ENCODE measurements at places on chromosomes 6 and 20. TPM values are rescaled to one million over a fixed set of nuclear protein-coding genes. Genes with fewer than 3 reads are reported as not detected.
A peak's percentile ranks its signal among the peaks of the same experiment; 100 is the strongest.

GRCh38 chr6:112251171-112251875 lies 3.0 kb downstream of the LAMA4 start:
- H3K27ac ChIP-seq = peak overlapping the region; percentile 44
- peak; percentile 79 for DNase-seq
- no peaks in the 10 kb centered on the region for H3K27me3 ChIP-seq
- H3K4me1 ChIP-seq = peaks cover 9% of the 10 kb centered on the region
- peaks cover 7% of the 10 kb centered on the region for H3K36me3 ChIP-seq
- peak overlapping the region; percentile 89 for H3K4me3 ChIP-seq

DNA sequence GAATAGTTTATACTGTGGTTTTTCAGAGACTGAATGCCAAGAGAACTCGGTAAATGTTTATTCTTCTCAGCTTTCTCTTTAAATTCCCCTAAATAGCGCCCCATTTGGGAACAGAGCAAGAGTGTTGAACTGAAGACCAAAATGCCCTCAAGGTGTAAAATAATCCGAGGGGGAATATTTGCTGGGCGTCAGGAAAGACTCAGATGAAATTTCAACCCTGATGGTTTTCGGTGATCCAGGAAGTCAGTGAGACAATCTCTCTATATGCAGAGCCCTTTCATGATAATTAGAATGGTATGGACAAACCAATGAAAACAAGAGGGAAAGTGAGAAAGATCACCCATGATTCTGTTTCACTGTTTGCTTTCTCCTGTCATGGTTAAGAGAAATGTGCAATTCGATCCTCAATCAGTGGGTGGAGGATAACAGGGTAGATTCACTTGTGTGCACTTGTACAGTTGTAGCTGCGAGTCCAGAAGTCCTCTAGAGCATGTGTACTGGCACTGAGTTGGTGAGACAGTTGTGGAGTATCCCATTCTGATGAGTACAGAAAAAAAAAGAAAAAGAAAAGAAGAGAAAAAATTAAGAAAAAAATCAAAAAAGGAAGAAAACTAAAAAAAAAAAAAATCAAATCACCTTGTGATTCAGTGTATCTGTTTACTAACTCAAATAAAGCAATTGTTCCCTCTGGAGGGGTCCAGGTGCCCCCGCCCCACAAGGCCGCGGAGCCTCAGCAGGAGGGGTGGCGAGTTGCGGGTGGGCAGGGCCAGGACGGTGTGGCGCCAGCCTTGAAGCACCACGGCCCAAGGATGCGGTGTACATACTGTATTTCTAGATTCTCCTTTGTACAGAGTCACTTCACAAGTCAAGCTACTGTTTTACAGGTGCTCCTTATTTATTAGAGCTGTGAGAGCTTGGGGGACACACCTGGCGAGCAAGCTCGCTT lies 164.9 kb downstream of the SCML4 start:
- H3K27me3 ChIP-seq = no peaks in the 10 kb centered on the region
- DNase-seq = peak; percentile 69
- H3K4me1 ChIP-seq = peaks cover 27% of the 10 kb centered on the region
- H3K36me3 ChIP-seq = no peaks in the 10 kb centered on the region

DNA sequence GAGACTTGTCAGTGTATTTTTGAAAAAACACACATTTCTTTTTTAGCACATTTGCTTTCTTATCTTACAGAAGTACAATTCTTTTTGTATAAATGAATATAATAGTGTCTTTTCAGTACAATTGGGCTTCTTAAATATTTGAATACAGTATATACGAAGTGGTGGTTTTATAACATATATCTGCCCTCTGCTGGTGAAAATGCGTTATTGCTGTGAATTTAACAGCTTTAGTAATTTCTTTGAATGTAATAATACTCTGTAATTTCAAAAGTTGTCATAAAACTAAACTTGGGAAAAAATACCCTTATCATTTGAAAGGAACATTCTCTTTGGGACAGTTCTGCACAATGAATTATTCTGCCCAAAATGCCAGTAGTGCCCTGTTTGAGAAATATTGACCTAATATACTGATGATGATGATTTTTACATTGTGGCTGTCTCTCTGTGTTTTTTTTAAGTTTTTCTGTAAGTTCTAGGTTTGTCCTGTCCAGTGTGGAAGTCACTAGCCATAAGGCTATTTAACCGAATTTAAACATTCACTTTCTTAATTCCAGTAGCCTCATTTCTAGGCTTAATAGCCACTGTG lies 19.0 kb downstream of the SMAP1 start:
- H3K36me3 ChIP-seq = no peaks in the 10 kb centered on the region
- no peak overlapping the region for H3K27ac ChIP-seq
- no peaks in the 10 kb centered on the region for H3K27me3 ChIP-seq

GRCh38 chr6:19204445-19204844 lies 632.7 kb upstream of the ID4 start:
- no peaks in the 10 kb centered on the region for H3K36me3 ChIP-seq
- no peak overlapping the region for H3K27ac ChIP-seq
- no peaks in the 10 kb centered on the region for H3K27me3 ChIP-seq
- H3K4me3 ChIP-seq = no peak overlapping the region
- DNase-seq = no peak
- H3K4me1 ChIP-seq = no peaks in the 10 kb centered on the region

- no peak for DNase-seq
- H3K27me3 ChIP-seq = peaks cover 9% of the 10 kb centered on the region
- H3K4me1 ChIP-seq = no peaks in the 10 kb centered on the region
- no peak overlapping the region for H3K4me3 ChIP-seq
- no peak overlapping the region for H3K27ac ChIP-seq
Observed at GRCh38 chr20:61970357-61970756, 95.3 kb downstream of the TAF4 start.

- no peak for DNase-seq
- no peak overlapping the region for H3K27ac ChIP-seq
- H3K4me1 ChIP-seq = no peaks in the 10 kb centered on the region
- H3K4me3 ChIP-seq = no peak overlapping the region
- H3K36me3 ChIP-seq = no peaks in the 10 kb centered on the region
- H3K27me3 ChIP-seq = peaks cover 2% of the 10 kb centered on the region
Observed at GRCh38 chr20:47704746-47705496, 80.4 kb downstream of the SULF2 start.

- no peaks in the 10 kb centered on the region for H3K27me3 ChIP-seq
- no peak overlapping the region for H3K27ac ChIP-seq
- no peak for DNase-seq
Observed at GRCh38 chr6:30879684-30880427, 4.5 kb upstream of the DDR1 start.

- H3K27ac ChIP-seq = no peak overlapping the region
- no peaks in the 10 kb centered on the region for H3K36me3 ChIP-seq
- no peaks in the 10 kb centered on the region for H3K27me3 ChIP-seq
- no peaks in the 10 kb centered on the region for H3K4me1 ChIP-seq
- DNase-seq = peak; percentile 62
Observed at GRCh38 chr6:81487489-81487888, 265.0 kb downstream of the TENT5A start.

- no peak for DNase-seq
- H3K27ac ChIP-seq = no peak overlapping the region
- no peak overlapping the region for H3K4me3 ChIP-seq
- H3K36me3 ChIP-seq = no peaks in the 10 kb centered on the region
Observed at GRCh38 chr6:83815631-83816272, 37.4 kb upstream of the RIPPLY2 start.

DNA sequence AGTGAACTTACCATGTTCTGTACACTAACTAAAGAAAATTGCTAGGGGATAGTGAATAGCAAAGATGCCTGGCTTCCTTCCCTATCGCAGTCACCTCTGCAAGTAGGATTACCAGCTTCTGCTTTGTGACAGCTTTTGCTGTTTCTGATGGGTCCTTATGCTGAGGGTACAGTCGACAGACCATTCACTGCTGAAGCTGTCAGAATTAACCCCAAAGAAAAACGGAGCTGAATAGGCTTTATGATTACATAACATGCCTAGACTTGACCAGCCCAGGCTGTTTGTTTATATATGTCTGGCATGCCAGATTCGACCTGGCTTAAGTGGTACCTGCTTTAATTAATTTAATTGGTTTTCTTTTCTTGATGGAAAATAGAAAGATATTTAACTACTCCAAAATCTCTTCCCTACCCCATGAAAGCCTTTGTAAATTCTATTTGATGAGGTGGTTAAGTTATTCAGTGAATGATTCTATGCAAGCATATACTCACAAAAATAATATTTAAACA lies 21.7 kb upstream of the PRELID3B start:
- peaks cover 8% of the 10 kb centered on the region for H3K27me3 ChIP-seq
- no peak for DNase-seq
- no peak overlapping the region for H3K27ac ChIP-seq
- H3K4me3 ChIP-seq = no peak overlapping the region
- no peaks in the 10 kb centered on the region for H3K36me3 ChIP-seq

DNA sequence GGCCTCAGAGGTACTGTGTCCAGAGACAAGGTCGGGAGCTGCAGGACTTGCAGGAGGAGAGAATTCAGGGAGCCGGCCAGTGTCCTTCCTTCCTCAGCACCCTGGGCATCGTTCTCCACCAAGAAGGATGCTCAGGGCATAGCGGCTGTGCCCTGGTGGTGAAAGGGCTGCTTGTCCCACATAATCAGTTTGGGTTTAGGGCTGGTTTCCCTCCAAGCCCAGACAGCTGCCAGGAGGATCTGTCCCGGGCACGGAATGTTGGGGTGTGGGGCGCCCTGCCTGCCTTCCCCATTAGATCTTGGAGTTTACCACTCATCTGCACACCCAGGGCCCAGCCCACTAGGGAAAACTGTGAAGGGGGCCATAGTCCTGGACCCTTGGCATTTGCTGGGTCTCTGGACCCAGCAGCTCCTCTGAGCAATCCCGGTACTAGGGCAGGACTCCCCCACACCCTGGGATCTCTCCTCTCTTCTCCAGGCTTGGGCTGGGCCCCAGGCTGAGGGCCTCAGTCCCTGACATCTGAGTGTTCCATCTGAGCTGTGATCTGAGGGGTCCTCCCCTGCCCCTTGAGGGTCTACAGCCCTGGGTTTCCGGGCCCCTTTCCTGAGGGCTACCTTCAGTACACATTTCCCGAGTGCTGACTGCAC lies 18.6 kb upstream of the SPDEF start:
- no peak overlapping the region for H3K4me3 ChIP-seq
- H3K27ac ChIP-seq = no peak overlapping the region
- H3K36me3 ChIP-seq = no peaks in the 10 kb centered on the region
- H3K4me1 ChIP-seq = no peaks in the 10 kb centered on the region
- DNase-seq = no peak

DNA sequence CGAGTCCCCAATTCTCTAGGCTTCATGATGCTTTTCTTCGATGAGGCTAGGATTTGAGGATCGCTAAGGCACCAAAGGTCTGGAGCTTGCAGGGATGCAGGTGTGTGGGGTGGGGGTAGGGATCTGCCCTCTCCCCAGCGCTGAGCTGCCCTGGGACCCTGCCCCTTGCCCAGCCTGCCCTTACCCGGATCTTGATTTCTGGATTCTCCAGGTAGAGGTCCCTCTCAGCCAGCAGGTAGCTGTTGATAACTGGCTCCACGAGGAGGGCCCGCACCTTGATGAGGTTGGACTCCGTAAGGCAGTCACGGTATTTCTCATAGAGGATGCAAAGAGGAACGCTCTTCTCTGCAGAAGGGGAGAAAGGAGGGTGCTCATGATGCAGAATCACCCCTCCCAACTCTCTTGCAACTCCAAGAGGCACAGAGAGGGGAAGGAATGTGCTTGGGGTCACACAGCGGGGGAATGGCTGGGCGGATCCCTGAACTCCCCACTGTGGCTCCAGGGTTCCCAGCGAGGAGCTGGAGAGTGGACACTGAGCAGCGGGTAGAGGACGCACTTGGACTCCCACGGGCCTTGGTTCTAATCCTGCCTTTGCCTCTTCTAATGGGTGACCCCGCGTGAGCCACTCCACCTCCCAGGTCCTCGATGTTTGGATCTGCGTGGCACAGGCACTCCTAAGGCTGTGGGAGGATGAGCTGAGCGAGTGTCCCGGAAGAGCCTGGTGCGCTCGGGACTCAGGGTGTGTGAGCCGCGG lies 32.7 kb downstream of the TGM2 start:
- no peak overlapping the region for H3K4me3 ChIP-seq
- no peak overlapping the region for H3K27ac ChIP-seq
- DNase-seq = no peak
- H3K36me3 ChIP-seq = peaks cover 66% of the 10 kb centered on the region

- H3K4me1 ChIP-seq = no peaks in the 10 kb centered on the region
- no peak overlapping the region for H3K4me3 ChIP-seq
- no peak overlapping the region for H3K27ac ChIP-seq
- peak; percentile 59 for DNase-seq
- peaks cover 3% of the 10 kb centered on the region for H3K36me3 ChIP-seq
- H3K27me3 ChIP-seq = no peaks in the 10 kb centered on the region
Observed at GRCh38 chr20:18632196-18632789, 44.4 kb downstream of the DTD1 start.

- H3K27ac ChIP-seq = no peak overlapping the region
- H3K27me3 ChIP-seq = peaks cover 3% of the 10 kb centered on the region
- H3K4me3 ChIP-seq = no peak overlapping the region
- no peak for DNase-seq
Observed at GRCh38 chr20:23461180-23461579, 8.5 kb upstream of the CST11 start.

- H3K4me3 ChIP-seq = no peak overlapping the region
- no peaks in the 10 kb centered on the region for H3K4me1 ChIP-seq
- DNase-seq = no peak
Observed at GRCh38 chr6:167748046-167748445, 78.7 kb upstream of the AFDN start.

GRCh38 chr6:108942556-108943492 lies 94.6 kb downstream of the ARMC2 start:
- peaks cover 16% of the 10 kb centered on the region for H3K4me1 ChIP-seq
- no peak overlapping the region for H3K4me3 ChIP-seq
- no peaks in the 10 kb centered on the region for H3K27me3 ChIP-seq
- H3K36me3 ChIP-seq = no peaks in the 10 kb centered on the region

- no peak overlapping the region for H3K4me3 ChIP-seq
- DNase-seq = no peak
- H3K27ac ChIP-seq = no peak overlapping the region
Observed at GRCh38 chr6:152310371-152310954, 326.7 kb downstream of the SYNE1 start.

- no peak overlapping the region for H3K27ac ChIP-seq
- no peak overlapping the region for H3K4me3 ChIP-seq
- H3K27me3 ChIP-seq = no peaks in the 10 kb centered on the region
- DNase-seq = no peak
- peaks cover 18% of the 10 kb centered on the region for H3K36me3 ChIP-seq
- H3K4me1 ChIP-seq = peaks cover 11% of the 10 kb centered on the region
Observed at GRCh38 chr20:46717818-46718541, 8.5 kb downstream of the SLC2A10 start.

GRCh38 chr20:1853473-1853872 lies 41.7 kb upstream of the SIRPA start:
- H3K27ac ChIP-seq = no peak overlapping the region
- H3K4me1 ChIP-seq = no peaks in the 10 kb centered on the region
- DNase-seq = no peak
- peaks cover 18% of the 10 kb centered on the region for H3K27me3 ChIP-seq
- no peak overlapping the region for H3K4me3 ChIP-seq

- no peak for DNase-seq
- no peak overlapping the region for H3K4me3 ChIP-seq
- H3K36me3 ChIP-seq = no peaks in the 10 kb centered on the region
- H3K27ac ChIP-seq = no peak overlapping the region
Observed at GRCh38 chr6:44721954-44722578, 334.6 kb downstream of the CDC5L start.

- no peak overlapping the region for H3K4me3 ChIP-seq
- peak; percentile 38 for DNase-seq
- no peak overlapping the region for H3K27ac ChIP-seq
Observed at GRCh38 chr6:135640449-135641111, 143.0 kb upstream of the AHI1 start.

The EDN1 gene
- 9.0 TPM for polyA plus RNA-seq

The SPDEF gene
- 0.04 TPM for polyA plus RNA-seq

The ZBTB9 gene
- 4.7 TPM for polyA plus RNA-seq

The COL9A1 gene
- polyA plus RNA-seq = not detected

The OOEP gene
- polyA plus RNA-seq = not detected

The EYA2 gene
- 5.4 TPM for polyA plus RNA-seq

The ERVFRD-1 gene
- polyA plus RNA-seq = not detected

The CSTF1 gene
- 48.8 TPM for polyA plus RNA-seq

The PRSS35 gene
- 5.6 TPM for polyA plus RNA-seq

The ADGRG6 gene
- 10.0 TPM for polyA plus RNA-seq

The IDH3B gene
- polyA plus RNA-seq = 146 TPM
